Colonic mucosa (tissue), 4 donors: ENCODE measurements at places on chromosomes 5 and 9.

- DNase-seq: no peak
Observed at GRCh38 chr5:160641405-160641804, 210.6 kb downstream of the ATP10B start.

DNA sequence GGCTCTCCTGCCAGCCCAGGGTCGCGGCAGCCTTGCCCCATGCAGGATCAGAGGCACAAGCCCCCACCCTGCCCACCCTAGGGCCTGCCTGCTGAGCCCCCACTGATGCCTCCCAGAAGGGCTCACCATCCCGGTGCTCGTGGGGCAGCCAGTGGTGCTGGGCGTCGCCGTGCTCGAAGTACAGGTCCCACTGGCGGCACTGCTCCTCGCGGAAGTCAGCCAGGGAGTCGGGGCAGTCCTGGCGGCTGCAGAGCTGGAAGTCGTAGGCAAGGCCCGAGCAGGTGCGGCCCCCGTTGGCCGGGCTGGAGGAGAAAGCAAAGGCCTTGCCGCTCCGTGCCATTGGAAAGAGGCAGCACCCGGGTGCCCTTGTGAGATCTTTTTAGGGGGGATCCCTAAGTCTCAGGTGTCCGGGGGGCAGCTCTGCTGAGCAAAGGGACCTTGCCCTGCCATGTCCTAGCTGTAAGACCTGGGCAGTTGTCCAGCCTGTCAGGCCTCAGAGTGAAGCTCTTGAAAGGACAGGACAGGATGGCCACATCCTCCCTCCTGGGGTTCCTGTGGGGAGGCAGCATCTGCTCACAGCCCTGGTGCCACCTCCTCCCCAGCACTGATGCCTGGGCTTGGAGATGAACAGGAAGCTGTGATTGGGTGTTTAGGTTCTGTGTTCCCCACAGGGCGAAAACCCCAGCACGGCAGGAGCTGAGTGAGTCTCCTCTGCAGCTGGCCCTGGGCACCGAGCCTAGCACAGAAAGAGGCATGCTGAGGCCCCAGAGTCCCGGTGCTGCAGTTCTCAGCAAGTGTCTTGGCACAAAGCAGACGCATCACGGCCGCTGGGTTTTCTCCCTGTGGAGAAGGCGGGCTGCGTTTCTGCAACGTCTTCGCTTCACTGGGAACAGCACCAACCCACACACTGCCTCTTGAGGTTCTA, 77.7 kb downstream of the ZNF354C start:
- DNase-seq: no peak

DNA sequence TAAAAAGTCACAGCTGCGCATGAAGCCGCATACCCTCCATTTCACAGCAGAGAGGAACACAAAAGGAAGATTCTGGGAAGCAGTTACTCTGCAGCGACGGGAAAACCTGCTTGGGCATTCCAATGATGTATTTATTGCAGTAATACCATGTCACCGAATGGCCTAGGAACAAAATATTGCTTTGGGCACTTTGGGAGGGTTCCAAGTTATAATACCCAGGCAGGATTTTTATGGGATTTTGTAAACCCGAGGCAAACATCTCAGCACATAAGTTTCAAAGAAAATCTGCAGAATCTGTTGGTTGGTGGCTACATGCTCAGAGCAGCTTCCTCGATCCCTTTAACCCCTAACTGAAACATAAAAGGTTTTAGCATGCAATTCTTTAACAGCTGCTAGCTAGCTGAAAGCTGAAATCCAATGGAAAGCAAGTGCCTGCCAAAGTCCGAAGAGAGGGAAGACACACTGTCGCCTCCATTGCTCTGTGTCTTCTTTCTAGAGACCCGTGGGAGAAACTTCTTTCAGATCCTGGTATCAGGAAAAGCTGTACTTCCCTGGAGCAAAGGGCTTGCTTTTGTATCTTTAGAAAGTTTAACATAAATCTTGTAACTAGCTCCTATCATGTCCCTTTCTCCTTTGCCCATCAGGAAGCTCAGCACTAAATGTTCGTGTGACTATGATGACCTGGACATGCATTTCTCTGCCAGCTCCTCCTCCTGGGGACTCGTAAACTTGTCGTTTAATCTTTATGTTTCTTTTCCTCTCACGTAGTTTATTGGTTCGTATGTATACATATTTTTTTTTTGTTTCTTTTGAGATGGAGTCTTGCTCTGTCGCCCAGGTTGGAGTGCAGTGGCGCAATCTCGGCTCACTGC, 195.0 kb downstream of the MAPKAP1 start:
- DNase-seq: peak; percentile 49

GRCh38 chr5:1314564-1314982, 19.7 kb upstream of the TERT start:
- no peak for DNase-seq

DNA sequence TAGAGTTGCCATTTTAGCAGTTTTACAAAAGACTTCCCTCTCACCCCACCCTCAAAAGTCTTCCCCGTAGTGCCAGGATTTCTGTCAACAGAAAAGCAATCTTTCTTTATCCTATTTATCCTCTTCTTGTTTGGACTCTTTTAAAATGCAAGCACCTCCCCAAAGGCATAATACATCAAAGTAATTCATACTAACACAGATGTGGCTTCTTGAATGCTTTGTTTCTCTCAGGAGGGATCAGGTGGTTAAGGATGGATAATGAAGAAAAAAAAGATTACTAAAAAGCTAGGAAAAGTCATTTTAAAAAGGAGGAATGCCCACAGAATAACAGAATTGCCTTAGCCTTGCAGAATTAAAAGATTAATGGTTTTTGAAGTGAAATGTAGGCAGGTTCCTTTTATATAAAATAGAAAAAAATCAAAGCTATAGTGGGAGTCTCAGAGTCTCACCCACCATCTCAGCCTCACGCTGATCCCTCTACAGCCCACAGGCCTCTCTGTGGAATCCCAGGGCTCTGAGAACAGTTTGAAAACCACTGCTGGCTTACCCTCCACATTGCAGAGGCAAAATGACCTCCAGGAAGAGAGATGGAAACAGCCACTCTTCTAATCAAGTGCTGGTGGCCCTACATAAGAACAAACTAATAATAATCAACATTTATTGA, 102.2 kb downstream of the GCNT1 start:
- DNase-seq: no peak

DNA sequence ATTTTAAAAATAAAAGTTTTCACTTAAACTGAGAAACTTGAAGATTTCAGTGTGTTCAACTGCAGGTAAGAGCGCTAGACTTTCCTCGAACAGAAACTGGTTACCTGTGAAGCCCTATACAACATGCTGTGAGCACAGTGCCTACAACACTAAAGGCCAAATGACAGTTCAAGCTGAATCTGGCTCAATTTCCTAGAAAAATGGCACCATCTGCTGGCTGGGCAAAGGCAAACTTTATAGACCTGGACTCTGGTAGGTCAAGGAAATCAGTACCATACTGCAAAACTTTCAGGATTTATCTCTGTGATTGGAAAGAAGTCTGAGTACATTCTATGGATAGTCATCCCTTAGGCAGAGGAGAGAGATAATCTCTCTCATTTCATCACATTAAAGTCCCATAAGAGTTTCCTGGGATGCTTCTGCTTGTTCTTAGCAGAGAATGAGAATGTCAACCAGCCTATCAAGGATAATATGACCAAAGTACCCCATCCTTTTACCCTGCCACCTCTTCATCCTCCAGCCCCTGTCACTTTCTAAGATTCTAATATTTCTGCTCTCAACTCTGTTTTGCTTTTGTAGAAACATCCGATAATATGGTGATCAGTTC, 31.8 kb upstream of the FOXB2 start:
- DNase-seq: peak; percentile 52

DNA sequence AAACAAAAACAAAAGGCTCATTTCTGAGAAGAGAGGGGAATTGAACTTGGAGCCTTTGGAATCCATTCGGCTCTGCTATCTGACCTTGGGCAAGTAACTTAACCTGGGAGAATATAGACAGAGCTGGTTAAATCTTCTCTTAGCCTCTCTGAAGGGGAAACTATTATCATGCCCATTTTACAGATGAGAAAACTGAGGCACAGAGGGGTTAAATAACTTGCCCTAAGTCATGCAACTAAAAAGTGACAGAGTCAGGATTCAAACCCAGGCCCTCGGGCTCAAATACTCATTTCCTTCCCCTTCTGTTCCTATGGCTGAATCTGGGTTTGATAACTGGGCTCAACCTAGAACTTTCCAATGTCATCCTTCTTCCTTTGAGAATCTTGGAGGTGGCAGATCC, 291.3 kb upstream of the MSX2 start:
- DNase-seq: no peak
